ENCODE measurements at places on chromosomes 6 and 20. TPM values are rescaled to one million over a fixed set of nuclear protein-coding genes. Genes with fewer than 3 reads are reported as not detected.
A peak's percentile ranks its signal among the peaks of the same experiment; 100 is the strongest.

Gene ULBP3
- 11.1 TPM for total RNA-seq

Gene FOXS1
- total RNA-seq: not detected

Gene ATRN
- 50.0 TPM for total RNA-seq

- no peak for DNase-seq
Measured at GRCh38 chr6:87667032-87667431, 35.0 kb downstream of the AKIRIN2 start.

GRCh38 chr20:53870426-53871315, 199.7 kb downstream of the BCAS1 start:
- no peak for DNase-seq

DNA sequence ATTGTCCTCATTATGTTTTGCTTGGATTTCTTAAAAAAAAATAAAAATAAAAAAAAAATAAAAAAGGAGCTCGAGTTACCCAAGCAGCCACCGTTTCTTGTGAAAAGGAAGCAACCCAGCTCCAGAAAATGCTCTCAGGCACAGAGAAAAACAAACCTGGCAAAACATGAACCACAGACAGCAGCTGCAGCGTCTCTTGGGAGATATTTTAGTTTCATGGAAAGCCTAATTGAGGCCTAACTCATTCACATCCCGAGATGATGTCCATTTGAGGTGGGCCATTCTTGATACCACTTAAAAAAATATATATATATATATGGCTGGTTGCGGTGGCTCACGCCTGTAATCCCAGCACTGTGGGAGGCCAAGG, 13.7 kb upstream of the MRAP2 start:
- DNase-seq: no peak

DNA sequence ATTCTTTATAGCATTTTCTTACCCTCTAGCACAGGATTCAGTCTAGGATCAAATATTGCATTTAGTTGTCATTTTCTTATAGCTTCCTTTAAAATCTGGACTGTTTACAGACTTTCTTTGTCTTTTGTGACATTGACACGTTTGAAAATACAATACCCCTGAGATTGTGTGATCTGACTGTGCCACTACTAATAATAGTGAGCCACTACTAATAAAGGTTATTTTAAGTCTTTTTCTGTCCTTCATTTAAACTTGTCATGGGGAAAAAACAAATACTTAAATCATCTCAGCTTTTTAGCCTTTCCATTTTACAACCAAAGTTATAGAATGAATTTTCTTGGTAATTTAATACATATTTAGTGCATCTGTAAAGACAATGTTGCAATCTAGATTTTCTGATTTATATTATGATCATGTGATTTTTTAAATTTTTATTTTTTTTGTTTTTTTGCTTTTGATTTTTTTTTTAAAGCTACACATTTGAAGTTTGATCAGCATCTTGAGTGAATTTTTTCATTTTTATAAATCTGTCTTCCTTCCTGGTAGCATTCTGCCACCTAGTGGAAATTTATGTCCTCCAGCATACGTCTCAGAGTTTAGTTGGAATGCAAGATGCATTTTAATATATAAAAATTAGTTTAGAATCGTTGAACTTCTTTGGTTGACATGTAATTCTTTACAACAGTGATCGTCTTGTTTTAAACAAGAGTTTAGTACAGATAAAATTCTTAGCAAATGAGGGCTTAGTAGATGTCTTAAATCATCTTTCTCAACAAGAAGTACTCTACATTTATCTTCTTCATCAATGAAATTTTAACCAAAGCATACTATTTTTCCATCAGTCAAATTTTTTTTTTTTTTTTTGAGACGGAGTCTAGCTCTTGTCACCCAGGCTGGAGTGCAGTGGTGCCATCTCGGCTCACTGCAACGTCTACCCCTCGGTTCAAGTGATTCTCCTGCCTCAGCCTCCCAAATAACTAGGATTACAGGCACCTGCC, 119.4 kb downstream of the NCOA3 start:
- DNase-seq: peak; percentile 70

- DNase-seq: no peak
Measured at GRCh38 chr6:71420095-71420692, 131.6 kb downstream of the OGFRL1 start.

Gene SLC52A3
- 0.26 TPM for total RNA-seq

Gene GGTLC1
- not detected for total RNA-seq

- DNase-seq: no peak
Measured at GRCh38 chr6:34025861-34026260, 120.0 kb downstream of the GRM4 start.

Gene MAP3K5
- 11.1 TPM for total RNA-seq

Gene C20orf202
- total RNA-seq: not detected

DNA sequence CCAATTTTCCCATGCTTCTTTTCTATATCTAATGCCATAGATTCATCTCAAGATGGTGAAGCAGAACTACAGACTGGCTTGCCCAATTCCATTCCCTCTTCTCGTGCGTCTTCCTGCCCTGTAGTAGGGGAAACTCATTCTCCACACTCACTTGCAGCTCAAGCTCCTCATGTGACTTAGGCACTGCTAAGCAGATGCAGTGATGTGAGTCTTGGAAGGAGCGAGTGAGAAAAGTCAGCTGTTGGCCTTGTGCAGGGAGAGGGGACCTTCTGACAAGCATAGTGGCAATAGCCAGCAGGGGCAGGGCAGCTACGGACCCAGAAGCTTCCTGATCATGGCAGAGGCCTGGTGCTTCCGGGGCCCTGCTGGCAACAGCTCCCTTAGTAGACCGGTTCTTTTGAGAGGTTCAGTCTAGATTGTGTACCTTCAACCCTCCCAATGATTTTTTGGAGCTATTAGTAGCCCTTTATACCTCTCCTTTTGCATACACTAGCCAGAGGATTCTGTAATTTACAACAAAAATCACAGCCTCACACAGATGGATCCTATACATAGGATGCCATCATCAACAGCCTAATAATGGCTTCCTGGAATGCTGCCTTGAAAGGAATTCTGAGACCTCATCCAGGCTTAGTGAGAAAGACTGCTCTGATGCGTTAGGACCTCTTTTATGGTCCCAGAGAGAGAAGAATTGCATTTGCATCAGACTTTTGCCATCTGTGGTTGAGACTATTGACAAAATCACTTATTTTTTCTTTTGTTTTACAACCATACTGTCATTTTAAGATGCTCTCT, 121.5 kb upstream of the RIPOR2 start:
- DNase-seq: no peak

GRCh38 chr20:7770578-7770977, 169.7 kb downstream of the HAO1 start:
- peak; percentile 50 for DNase-seq

Gene RAD21L1
- total RNA-seq: under 0.01 TPM

DNA sequence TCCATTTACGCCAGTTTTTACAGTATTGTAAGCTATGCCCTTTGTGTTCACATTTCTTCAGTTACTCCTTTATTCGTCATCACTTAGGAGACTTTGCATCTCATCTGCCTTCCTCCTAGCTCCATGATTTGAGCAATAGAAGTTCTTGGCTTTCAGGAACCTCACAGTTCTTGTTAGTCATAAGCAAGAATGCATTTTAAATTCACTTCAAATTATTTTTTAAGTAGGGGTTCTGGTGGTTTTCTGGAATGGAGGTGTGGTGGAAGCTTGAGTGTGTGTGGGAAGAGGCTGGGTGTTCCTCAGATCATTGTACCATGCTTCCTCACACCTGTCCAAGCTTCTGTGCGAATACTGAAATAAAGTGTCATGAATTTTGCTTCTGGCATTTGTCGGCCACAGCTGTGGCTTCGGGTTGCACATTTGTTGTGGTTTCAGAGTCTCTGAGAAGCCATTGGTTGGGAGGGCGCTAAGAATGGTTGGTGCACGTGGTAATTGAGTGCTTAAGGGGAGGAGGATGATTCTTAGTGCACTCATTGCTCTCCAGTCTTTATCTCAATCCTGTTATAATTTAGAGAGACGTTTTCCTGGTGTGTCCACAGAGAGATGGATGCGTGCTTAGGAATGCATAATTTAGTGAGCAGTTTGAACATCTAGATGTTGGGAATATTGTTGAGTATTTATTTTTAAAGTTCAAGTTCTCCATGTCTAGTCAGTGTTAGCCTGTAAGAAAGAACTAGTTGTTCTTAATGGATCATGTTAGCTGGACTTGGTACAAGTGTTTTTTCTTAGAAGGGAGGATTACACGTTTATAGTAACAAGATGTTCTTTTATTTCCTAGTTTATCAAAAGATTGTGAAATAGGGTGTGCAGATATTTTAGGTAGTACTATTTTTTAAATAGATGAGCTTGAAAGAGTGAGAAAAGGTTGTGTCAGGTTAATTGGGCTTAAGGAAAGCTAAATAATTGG, 31.9 kb downstream of the FOXO3 start:
- peak; percentile 79 for DNase-seq

- DNase-seq: no peak
Measured at GRCh38 chr6:40349901-40350746, 237.0 kb downstream of the LRFN2 start.

DNA sequence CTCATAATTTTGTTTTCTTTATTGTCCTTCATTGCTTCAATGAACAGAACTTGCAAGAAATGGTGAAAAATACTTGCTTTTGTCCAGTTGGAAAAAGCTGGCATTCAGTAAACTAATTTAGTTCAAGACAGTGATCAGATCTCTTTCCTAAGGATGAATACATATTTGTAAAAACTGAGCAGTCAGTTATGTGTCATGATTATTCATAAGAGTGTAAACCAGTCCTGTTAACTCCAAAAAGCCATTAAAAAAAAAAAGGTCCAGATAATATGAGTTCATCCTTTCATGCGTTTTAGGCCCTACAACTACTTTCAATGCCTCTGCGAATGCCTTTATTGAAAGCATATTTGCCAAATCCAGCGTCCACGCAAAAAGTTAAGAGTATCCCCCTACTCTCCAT, 609 bp downstream of the PGM3 start:
- DNase-seq: peak; percentile 73

Gene FGD2
- under 0.01 TPM for total RNA-seq

GRCh38 chr6:3762852-3763251, 11.3 kb upstream of the PXDC1 start:
- DNase-seq: no peak

GRCh38 chr6:101806241-101806640, 412.7 kb downstream of the GRIK2 start:
- DNase-seq: peak; percentile 28

GRCh38 chr6:106746652-106747051, 117.3 kb downstream of the QRSL1 start:
- DNase-seq: peak; percentile 100

GRCh38 chr6:150676772-150677171, 77.1 kb downstream of the PLEKHG1 start:
- no peak for DNase-seq

DNA sequence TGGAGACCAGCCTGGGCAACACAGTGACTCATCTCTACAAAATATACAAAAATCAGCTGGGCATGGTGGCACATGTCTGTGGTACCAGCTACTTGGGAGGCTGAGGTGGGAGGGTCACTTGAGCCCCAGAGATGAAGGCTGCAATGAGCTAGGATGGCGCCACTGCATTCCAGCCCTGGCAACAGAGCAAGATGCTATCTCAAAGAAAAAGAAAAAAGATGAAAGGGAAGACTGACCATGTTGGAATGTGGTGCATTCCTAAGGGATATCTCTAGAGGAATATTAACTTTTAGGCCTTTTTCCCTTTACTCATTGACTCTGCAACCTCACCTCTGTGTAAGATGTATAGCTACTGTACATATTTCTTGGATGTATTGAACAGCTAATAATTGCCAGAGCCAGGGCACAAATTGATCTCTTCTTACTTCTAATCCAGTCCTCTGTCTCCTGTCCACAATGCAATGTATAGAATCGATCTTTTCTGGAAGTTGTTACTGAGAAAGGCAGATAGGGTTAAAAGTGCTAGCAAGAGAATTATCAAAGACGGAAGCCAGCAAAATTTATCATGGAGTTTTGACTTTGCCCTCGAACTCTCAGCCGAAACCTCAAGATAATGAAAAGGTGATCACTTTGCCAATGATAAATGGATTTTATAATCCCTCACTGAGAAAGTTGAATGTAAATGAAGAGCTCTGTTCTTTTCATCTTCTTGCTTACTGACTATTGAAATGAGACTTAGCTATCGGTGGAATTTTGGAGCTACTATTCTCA, 46.3 kb downstream of the GCNT2 start:
- DNase-seq: peak; percentile 21

Gene B3GALT4
- total RNA-seq: 3.9 TPM

- no peak for DNase-seq
Measured at GRCh38 chr6:32932132-32932868, 8.5 kb downstream of the HLA-DMB start.

DNA sequence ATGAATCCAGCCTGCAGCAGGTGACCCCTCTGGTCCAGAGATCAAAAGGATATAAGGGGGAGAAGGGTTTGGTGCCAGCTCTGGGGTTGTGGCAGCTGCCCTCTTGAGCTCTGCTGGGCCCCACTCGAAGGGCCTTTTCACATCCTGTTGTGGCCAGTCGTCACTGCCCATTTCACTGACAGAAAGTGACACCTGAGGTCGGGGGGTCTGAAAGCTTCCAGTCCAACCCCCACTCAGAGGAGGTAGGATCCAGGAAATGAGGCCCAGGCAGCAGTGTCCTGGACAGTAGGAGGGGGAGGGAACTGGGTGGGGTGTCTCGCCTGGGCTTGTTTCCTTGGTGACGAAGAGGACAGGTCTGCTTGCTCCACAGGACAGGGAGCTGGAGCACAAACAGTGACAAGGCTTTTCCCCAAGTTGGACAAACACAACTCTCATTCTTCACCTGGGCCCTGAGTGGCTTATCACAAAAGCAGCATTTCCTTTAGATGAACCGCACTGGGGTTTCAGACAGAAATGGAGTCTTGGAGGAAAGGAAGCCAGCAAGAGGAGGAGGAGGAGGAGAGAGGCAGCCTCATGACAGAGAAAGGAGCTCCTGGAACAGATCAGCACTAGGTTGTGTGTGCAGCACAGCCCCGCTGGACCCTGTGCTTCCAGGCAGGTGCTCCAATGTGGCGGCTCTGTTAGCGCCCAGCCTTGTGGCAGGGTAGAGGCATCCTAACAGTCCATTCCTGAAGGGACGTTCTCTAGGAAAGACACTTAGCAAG, 11.0 kb downstream of the FRS3 start:
- peak; percentile 54 for DNase-seq

DNA sequence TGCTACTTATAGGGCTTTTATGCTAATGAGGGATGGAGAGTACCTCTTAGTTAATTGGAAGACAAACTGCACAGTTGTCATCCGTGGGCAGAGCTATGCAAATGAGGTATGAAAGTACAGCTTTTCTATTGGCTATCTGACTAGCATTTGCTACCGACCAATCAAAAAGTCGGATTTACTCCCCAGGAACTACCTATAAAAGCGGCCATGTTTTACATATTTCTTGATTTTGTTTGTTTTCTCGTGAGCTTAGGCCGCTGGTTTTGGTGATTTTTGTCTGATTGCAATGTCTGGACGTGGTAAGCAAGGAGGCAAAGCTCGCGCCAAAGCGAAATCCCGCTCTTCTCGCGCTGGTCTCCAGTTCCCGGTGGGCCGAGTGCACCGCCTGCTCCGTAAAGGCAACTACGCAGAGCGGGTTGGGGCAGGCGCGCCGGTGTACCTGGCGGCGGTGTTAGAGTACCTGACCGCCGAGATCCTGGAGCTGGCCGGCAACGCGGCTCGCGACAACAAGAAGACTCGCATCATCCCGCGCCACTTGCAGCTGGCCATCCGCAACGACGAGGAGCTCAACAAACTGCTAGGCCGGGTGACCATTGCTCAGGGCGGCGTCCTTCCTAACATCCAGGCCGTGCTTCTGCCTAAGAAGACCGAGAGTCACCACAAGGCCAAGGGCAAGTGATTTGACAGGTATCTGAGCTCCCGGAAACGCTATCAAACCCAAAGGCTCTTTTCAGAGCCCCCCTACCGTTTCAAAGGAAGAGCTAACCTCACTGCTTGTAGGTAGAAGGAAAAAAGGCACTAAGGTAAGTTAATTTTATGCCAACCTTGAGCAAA, 36.9 kb downstream of the HFE start:
- peak; percentile 99 for DNase-seq
